AG09309 (cell line): ENCODE measurements at places on chromosomes 2 and 18.

- DNase-seq, result peak; percentile 59
Observed at GRCh38 chr2:151771599-151772358, 37.5 kb upstream of the NEB start.

DNA sequence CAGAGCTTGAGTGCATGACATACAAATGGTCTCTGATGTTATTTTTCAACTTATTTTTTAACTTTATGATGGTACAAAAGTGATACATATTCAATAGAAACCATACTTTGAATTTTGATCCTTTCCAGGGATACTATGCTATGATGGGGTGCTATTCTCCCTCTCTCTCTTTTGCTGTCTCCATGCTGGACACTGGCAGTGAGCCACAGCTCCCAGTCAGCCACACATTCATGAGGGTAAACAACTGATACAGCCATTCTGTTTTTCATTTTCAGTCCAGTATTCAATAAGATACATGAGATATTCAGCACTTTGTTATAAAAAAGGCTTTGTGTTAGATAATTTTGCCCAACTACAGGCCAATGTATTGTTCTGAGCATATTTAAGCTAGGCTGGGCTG, 859.3 kb upstream of the KLHL29 start:
- no peak for DNase-seq

DNA sequence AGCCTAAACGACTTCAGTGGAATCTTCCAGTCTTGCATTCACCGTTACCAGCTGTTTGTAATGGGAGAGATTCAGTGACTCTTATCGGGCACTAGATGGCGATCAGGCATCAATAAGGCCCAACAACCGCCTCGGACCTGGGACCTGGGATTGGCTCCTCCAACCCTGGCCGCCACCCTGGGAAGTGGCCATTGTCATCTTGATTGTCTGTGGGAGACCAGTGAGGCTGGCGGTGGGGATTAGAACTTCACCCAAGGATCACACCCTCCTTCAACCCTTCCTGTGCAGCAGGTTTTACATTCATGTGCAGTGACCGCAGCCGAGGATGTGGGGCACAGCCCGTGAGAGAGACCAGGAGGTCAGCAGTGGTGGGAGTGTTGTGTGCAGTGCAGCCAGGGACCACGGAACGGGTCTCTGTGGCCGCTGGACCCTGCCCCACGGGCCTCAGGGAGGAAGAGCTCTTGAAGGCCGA, 85.3 kb downstream of the SPP2 start:
- DNase-seq, result peak; percentile 20

DNA sequence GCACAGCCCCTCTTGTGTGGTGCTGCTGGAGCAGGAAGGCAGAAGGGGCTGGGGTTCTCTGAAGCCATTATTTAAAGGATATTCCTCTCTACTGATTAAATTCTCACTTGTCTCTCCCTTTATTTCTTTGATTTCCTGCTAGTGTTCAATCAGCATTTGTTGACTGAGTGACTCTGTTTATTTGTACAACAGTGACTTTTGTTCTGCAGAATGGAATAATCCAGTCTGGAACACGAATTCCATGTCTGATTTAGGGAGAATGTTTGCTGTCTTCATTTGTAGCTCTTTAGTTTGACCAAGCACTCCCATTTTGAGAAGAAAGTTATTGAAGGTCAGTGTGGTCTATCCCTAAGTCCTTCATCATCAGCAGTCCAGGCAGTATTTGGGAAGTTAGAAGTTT, 141.2 kb downstream of the SETBP1 start:
- DNase-seq, result no peak

GRCh38 chr18:35141077-35141476, 99.8 kb upstream of the ZNF397 start:
- no peak for DNase-seq

DNA sequence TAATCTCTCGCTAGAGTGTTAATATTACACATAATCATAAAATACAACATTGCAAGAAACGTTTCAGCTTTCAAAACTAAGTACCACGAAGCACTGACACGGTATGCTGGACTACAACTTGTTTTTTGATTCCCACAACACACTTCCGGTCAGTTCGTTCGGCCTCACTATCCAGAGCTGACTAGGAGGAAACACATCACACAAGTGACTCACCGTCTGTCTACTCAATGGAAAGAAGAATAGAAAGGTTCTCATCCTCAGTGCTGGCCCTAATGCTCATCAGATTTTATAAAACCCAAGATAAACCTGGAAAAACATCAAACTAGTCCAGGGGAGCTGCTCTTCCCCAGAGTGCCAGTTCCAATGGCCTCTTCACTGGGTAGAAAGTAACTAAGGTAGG, 42.9 kb downstream of the ZNF385B start:
- no peak for DNase-seq

- no peak for DNase-seq
Observed at GRCh38 chr2:227464851-227465250, 7.1 kb upstream of the AGFG1 start.

DNA sequence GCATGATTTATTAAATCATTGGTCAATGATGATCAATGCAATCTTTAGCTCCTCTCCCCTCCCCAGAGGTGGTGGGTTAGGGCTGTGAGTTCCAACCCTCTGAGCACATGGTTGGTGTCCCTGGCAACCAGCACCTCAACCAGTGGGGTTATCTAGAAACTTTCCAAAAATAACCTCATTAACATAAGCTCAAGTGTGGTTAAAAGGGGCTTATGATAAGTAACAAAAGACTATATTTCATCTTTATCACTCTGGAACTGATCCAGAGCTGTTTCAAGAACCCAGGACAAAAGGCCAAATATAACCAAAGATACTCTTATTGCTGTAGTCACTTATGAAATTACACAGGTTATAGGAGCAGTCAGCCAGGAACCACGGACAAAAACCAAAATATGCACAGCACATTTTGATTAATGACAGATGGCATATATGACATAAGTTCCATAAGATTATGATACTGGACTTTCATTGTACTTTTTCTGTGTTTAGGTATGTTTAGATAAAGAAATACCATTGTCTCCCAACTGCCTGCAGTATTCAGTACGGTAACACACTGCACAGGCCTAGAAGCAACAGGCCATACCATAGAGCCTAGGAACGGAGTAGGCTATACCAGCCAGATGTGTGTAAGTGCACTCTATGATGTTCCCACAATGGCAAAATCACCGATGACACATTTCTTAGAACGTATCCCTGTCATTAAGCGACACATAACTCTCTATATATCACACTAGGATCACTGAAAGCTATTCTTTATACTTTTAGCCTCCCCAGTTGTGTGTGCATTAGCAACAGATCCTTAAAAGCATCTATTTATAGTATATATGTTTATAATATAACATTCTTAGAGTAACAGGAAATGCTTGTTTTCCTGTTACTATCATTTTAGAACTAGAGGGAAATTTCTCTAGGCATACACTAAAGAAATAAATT, 31.9 kb downstream of the KIDINS220 start:
- DNase-seq, result no peak

- DNase-seq, result no peak
Observed at GRCh38 chr2:211903961-211904360, 634.6 kb downstream of the ERBB4 start.

- DNase-seq, result no peak
Observed at GRCh38 chr18:70030728-70031127, 83.1 kb upstream of the CD226 start.

DNA sequence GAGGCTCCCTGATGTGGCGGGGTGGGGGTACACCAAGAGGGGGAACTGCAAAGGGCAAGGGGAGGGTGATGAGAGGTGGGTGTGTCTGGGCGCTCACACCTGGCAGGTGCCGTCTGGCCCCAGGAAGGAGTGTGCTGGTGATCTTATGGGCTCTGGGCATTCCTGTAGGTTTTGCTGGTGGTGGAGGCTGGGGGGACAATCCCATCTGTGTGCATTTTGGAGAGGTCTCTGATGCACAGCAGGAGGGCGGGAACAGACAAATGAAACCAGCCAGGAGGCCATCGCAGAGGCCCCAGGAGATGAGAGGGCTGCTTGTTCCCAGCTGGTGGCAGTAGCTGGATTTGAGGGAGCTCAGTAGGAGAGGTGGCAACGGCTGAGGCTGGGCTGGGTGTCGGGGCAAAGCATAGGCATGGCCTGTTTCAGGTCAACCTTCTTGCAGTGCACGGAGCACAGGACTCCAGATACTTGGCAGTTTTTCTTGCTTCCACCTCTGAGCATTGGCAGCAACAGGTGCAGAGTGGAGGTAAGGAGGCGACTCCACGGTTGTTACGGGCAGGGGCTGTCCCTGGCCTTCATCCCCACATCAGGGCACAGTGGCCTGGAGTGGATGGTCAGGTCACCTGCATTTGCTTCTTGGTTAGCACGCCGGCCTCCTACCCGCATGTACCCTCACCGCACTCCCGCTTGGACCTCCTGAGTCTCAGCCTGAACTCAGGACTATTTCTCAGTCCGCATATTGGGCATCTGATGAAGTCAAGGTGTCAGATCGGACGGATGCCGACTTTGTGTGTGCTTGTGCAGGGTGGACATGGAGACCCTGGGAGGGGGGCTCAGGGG, 194.2 kb upstream of the HDAC4 start:
- no peak for DNase-seq

GRCh38 chr2:158061763-158062162, 39.9 kb upstream of the UPP2 start:
- DNase-seq, result no peak

DNA sequence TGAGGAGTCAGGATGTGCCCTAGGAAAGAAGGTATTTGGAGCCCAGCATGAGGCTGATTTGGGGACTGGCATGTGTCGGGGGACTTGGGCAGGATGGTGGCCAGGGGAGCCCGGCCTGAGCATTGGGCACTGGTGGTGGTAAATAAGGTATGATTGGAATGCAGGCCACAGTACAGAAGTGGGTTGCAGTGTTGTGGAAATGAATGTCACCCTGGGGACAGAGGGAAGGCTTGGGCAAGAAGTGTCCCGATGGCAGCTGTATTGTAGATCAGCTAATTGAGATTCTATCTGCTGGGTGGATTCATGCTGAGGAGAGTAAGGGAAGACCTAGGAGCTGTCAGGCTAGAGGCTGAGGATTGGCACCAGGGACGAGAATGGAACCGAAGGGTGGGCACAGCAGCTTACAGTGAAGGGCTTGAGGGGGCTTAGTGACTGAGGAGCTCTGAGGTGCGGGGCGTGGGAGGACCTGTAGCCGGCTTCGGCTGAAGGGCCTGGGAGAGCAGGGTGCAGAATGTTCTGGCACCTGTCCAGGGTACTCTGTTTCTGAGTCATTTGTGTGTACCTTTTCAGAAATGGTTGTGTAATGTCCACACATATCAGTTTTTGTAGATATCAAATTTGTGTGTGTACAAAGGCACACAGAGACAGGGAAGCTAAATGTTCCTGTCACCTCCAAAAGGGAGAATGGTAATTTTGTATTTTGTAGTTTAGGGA, 170.2 kb downstream of the PRKCE start:
- DNase-seq, result no peak

DNA sequence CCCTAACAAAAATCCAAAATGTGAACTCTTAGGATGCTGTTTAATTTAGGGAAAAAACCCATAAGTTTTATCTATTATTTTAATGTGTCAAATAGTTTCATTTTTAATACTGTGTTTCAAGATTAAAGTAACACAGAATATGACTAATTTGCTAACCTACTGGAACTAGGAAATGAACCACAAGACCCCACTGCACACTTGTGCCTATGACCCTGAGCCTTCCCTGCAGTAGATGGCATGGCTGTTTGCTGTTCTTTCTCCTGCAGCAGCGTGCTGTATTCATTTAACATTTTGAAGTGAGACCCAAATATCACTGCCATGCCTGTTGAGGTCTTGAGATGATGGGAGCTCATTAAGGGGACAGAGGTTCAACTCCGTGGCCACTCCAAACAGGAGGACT, 565.2 kb upstream of the NRP2 start:
- no peak for DNase-seq

DNA sequence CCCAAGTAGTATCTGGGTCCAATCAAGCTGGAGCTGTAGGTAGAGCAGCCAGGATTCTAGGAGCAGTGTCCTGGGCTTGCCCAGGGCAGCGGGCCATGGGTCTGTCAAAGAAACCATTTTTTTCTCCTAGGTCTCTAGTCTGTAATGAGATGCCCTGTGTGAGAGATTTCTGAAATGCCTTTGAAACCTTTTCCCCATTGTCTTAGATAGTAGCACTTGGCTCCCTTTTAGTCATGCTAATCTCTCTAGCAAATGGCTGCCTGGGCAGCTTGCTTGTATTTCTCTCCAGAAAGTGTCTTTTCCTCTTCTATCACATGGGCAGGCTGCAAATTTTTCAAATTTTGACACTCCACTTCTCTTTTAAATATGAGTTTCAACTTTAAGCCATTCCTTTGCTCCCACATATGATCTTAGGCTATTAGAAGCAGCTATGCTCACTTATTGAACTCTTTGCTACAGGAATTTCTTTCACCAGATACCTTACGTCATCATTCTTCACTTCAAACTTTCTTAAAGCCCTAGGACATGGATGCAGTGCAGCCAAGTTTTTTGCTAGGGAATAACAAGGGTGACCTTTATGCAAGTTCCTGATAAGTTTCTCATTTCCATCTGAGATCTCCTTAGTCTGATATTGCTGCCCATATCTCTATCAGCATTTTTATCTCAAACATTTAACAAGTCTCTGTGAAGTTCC, 890.2 kb upstream of the VRK2 start:
- DNase-seq, result no peak

- DNase-seq, result no peak
Observed at GRCh38 chr2:146265656-146266055, 1579.2 kb upstream of the ACVR2A start.

GRCh38 chr18:55362303-55362702, 225.7 kb downstream of the TCF4 start:
- DNase-seq, result no peak

GRCh38 chr2:223012291-223012690, 39.7 kb upstream of the KCNE4 start:
- no peak for DNase-seq

- DNase-seq, result no peak
Observed at GRCh38 chr2:223058952-223059716, 7.1 kb downstream of the KCNE4 start.

GRCh38 chr2:14517731-14518130, 114.8 kb upstream of the LRATD1 start:
- no peak for DNase-seq

- DNase-seq, result peak; percentile 63
Observed at GRCh38 chr2:109438773-109439389, 174.9 kb downstream of the SEPTIN10 start.

- DNase-seq, result no peak
Observed at GRCh38 chr2:201448701-201449100, 2.6 kb downstream of the TRAK2 start.

GRCh38 chr2:231191896-231192872, 6.2 kb upstream of the ARMC9 start:
- DNase-seq, result peak; percentile 61

GRCh38 chr2:147223119-147223518, 621.7 kb upstream of the ACVR2A start:
- no peak for DNase-seq

DNA sequence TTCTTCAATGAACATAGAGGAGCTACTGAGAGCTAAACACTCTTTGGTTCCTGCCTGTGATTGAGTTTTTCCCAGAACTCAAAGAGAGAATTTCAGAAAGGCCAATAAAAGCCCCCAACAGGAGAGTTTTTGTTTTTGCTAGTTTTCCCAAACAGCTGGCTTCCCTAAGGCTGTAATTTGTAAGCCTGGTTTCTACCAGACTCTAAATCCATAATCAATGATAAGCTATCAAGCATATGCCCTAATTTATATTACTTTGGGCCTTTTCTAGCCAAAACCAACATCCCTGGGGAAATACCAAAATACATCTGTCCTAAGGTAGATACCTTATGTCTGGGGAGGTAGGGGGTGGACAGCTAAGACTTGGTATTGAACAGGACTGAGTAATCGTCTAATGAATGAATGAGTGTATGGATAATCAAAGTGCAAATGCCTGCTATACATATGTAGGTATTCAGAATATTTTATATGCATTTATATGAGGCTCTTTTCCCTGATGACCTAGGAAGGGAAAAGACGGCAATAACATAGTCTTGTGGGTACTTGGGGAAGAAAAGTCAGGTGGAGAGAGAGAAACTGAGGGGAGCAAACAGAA, 26.0 kb upstream of the APOB start:
- DNase-seq, result no peak
